CD4-positive, alpha-beta T cell treated with Interleukin-6 for 4 hours (primary cell): ENCODE measurements at places on chromosomes 16 and 17.

DNA sequence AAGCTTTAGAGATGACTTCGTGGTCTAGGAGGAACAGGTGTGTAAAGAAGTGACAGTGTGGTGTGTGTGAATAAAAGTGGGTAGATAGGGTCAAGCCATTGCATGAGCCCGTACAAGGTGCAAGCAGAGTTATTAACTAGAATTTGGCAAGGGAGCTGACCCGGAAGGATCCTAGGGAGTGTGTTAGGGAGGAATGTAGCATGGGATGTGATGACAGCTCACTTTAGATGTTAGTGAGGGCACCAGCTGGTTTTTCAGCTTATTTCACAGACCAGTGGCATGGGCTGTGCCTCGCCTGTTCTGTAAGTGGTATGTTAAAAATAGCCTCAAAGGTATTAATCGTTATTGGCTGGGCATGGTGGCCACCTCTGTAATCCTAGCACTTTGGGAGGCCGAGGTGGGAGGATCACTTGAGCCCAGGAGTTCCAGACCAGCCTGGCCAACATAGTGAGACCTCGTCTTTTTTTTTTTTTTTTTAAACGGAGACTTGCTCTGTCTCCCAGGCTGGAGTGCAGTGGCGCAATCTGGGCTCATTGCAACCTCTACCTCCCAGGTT is 8.3 kb downstream of the ANKRD40CL start:
- DNase-seq, result no peak

GRCh38 chr17:80539022-80539641 is 5.5 kb upstream of the RPTOR start:
- peak; percentile 12 for DNase-seq

DNA sequence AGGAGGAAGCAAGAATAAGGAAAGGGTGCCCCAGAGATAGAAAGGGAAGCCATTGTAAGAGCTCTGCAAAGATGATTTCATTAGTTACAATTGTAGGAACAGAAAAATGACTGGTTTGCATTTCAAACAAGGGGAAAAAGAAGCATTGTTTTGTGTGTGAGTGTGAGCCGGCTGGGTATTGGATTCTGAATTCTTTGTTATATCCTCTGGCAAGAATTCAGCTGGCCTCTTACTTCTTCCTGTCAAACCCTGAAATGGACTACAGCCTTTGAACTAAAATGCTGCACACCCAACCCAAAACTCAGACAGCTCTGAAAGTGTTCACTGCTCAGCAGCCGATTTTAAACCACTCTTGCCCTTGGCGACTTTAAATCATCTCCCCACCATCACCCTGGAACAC is 461.3 kb downstream of the PMP22 start:
- no peak for DNase-seq

GRCh38 chr16:51147776-51148677 is 3.0 kb downstream of the SALL1 start:
- DNase-seq, result no peak
